Fibroblast of villous mesenchyme (primary cell): ENCODE measurements at places on chromosomes 4 and X.

DNA sequence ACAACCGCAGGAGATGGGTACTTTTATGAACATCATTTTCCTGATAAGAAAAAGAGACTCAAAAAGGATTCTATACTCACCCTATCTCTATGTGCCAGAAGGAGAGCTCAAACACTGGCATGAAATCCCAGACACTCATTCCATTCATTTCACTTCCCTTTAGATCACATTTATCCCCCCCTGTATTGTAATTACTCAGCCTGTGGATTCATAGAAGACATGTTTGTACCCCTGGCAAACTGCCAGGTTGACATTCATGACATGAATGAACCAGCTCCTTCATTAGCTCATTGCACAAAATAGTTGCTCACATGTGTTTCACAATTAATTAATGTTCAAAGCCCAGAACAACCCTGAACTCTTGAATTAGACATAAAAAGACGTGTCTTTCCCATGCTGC is 4.9 kb downstream of the SMR3A start:
- no peak for DNase-seq

GRCh38 chr4:6665320-6665654 is 24.8 kb downstream of the MRFAP1 start:
- no peak for DNase-seq

GRCh38 chr4:139229534-139230039 is 50.4 kb downstream of the MGARP start:
- DNase-seq, result peak; percentile 73

DNA sequence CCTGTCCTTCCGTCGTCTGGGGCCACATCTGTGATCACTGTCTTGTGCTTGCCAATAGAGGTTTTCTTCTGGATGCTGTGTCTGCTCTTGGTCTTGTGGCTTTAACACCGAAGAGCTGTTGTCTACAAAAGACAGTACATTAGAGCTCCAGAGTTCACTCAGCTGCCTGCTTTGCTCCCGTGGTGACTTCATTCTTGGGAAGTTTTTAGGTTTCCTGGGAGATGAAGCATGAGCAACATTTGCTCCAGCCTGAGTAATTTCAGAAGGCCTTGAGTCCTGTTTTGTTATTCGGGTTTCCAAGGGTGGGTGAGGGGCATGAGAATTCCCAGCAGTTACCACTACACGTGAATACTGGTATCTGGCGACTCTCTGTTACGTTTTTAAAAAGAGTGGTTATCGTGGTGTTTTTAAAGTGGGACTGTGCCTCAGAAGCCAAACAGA is 189.2 kb downstream of the SHROOM3 start:
- DNase-seq, result peak; percentile 96

GRCh38 chrX:39577985-39578869 is 519.5 kb downstream of the BCOR start:
- DNase-seq, result no peak

DNA sequence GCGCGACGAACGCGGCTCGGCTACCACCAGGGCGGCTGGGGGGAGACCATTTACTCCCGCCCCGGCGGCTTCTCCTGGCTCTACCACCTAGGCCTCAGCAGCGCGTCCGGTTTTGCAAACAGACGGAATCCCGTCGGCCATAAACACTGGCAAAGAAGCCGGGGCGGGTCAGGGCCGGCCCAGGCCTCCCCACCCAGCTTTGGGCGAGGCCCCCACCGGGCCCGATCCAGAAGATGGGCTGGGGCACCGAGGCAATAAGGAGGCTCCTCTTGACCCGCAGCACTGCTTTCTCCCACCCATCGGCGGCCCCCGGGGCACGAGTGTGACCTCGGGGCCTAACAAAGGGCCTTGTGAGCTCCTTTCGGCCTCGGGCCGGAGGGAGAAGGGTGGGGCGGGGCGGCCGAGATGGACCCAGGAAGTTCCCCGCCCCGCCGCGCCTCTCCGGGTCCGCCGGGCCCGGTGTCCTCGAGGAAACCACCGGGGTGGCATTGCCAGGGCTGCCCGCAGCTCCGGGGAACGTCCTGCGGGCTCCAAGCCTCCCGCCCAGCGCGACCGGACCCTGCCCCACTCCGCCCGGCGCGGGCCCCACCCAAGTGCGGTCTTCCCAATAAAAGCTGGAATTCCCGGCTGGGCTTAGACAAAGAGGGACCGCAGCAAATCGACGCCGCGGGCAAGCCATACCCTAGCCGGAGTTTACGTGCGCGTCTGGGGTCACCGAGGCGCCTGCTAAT is 5.9 kb downstream of the BCOR start:
- no peak for DNase-seq

GRCh38 chr4:174122705-174123104 is 160.8 kb downstream of the FBXO8 start:
- peak; percentile 78 for DNase-seq
